ENCODE measurements at places on chromosomes 7 and 10. TPM values are rescaled to one million over a fixed set of nuclear protein-coding genes. Genes with fewer than 3 reads are reported as not detected.

BTBD16 gene
- total RNA-seq: 0.29 TPM

DNA sequence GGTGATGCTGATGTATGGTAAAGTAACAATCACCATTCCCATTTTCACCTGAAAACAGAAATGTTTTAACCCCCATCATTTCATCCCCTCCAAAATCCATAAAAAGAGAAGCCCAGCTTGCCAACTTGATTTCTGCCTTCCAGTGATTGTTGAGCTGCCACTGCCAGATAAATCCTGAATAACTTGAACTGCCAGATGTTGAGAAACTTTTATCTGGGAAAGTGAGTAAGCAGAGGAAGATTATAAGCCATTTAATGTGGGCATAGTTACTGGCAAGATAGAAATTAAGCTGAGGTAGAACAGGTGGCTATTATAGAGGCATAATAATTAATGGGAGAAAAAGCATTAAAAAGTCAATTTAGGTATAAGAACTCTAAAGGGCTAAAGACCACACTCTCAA is 534.1 kb downstream of the ANKRD7 start:
- DNase-seq: no peak

ZNF487 gene
- 6.4 TPM for total RNA-seq

DNA sequence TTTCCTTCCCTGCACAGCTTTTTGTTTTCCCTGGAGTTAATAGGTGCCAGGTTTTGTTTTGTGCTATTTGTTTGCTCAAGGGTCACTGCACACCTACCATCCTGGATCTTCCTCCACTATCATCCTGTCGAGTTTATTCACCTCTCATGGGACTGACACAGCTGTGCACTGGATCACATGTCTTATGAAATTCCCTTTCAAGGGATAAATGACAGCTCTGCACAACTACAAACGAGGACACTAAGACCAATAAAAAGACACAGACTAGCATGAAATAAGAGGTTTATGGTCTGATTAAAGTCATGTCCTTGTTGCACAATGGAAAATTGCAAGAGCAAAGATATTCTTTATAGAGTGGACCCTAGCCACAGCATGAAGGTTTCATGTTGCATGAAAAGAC is 76.7 kb upstream of the SFMBT2 start:
- no peak for DNase-seq

DNA sequence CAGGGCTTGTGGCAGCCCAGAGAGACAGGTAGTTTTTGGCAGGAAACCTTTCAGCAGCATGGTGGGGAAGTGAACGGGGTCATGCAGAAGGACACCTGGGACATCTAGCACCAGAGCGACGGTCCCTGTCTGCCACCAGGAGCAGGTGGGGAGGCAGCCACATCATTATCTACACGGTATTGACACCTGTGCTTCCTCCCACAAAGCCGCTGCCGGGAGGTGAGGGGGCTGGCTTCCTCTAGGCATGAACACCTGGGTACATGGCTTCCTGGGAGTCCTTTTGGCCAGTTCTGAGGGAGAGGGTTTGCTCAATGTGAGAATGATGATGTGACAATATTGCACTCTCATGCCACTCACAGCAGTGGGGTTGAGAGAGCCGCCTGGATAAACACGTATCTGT is 275.2 kb downstream of the ACTR3B start:
- no peak for DNase-seq

- no peak for DNase-seq
Measured at GRCh38 chr10:118865998-118866693, 111.4 kb upstream of the CACUL1 start.

BAIAP2L1 gene
- total RNA-seq: 28.0 TPM

DNA sequence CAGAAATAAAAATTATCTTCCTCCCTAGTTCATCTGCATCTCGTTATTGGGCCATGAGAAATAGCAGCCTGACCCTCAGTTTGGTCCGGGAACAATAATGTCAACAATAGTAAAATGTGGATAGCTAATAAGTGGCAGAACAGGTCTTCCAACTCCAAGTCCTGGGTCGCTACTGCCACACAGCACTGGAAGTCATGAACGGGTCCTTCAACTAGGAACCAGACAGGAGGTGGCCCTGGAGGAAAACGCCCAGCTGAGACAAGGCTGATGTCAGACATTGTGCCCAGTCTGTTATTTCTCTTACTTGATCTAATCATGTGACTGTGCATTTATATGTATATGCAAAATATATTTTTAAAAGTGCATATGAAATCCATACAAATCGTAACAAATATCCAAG is 51.8 kb downstream of the PYROXD2 start:
- no peak for DNase-seq

- no peak for DNase-seq
Measured at GRCh38 chr7:36875794-36876193, 151.5 kb upstream of the AOAH start.

DNA sequence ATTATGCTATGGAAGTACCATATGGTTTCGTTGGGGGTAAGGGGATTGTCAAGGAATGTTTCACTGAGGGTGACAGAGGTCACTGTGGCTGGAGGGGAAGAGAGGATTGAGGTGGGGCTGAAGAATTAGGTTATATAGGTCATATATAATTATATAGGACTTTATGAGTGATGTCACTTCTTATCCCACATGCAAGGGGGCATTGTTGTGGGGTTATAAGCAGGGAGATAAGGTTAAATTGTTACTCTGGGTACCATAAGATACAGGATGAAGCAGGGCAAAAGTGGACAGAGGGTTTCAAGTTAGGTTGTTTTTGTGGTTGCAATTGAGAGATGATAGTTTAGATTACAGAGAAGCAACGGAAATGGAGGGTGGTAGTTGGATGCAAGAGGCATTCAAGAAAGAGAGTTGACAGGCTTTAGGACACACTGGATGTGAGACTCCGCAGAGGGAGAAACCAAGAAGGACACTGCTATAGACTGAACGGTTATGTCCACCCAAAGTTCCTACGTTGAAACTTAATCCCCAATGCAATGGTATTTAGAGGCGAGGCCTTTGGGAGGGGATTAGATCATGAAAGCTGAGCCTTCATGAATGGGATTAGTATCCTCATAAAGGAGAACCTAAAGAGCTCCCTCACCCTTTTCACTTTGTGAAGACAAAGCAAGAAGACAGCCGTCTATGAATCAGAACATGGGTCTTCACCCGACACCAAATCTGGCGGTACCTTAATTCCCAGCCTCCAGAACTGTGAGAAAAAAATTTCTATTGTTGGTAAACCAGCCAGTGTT is 7.0 kb upstream of the PRR15 start:
- no peak for DNase-seq

GRCh38 chr7:54672519-54672918 is 86.5 kb downstream of the SEC61G start:
- DNase-seq: no peak

DNA sequence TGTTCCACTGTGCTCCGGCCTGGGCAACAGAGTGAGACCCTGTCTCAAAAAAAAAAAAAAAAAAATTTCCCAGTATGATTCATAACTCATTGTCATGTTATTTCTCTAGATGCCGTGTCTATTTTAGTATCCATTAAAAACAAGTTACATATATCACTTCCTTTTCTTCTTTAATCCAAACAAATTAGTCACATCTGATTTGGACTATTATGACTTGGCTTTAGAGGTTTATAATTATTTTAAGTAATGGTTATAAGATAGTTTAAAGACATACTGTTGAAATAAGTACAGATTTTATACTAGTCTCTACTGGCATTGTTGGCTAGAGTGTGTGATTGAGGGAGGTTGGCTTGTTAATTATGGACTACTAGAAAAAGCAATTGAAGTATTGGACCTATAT is 53.3 kb downstream of the ZMYND11 start:
- no peak for DNase-seq

GRCh38 chr10:130362308-130362761 is 226.1 kb downstream of the GLRX3 start:
- DNase-seq: peak; percentile 67

DNA sequence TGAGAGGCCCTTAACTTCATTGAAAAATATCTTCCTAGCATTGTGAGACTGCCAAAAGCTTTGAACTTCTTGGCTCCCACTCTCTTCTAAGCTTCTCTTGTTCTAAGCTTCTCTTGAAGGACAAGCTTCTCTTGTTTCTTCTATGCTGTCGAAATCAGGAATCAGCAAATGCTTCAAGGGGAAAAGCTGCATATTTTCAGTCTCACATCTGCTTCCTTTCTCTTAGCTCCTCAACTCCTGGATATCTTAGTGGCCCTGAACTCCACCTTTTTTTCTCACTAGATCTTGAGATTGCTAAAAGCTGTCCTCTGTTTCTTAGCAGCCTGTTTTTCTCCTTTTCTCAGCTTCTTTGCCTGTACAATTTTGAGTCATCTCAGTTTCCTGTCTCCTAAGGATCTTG is 73.0 kb downstream of the NEUROD6 start:
- DNase-seq: no peak

HBP1 gene
- total RNA-seq: 56.9 TPM

DNA sequence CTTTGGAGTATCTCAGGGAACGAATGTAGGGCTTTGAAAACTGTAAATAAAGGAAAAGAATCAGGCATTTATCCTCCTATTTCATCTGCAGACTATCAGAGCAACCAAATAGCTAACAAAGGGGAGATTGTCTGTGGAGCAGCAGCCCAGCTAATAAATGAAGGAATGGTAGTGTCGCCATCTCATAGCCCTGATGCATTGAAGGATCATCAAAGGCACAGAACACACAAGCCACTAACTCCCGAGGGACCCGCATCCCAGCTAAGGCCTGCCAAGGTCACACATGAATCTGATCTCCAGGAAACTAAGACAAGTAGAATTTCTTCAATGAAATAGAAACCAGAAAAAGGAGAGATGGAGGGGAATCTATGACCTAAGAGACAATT is 38.2 kb downstream of the CALML5 start:
- no peak for DNase-seq

DNA sequence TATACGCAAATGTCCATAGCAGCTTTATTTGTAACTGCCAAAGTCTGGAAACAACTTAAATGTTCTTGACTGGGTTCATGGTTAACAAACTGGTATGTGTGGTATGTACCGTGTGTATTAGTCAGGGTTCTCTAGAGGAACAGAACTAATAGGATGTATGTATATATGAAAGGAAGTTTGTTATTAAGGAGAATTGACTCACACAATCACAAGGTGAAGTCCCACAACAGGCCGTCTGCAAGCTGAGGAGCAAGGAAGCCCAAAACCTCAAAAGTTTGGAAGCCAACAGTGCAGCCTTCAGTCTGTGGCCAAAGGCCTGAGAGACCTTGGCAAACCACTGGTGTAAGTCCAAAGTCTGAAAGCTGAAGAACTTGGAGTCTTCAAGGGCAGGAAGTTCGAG is 66.8 kb downstream of the TMEM168 start:
- DNase-seq: no peak

FGFBP3 gene
- total RNA-seq: 9.6 TPM

CYP2C18 gene
- total RNA-seq: 1.8 TPM

DNA sequence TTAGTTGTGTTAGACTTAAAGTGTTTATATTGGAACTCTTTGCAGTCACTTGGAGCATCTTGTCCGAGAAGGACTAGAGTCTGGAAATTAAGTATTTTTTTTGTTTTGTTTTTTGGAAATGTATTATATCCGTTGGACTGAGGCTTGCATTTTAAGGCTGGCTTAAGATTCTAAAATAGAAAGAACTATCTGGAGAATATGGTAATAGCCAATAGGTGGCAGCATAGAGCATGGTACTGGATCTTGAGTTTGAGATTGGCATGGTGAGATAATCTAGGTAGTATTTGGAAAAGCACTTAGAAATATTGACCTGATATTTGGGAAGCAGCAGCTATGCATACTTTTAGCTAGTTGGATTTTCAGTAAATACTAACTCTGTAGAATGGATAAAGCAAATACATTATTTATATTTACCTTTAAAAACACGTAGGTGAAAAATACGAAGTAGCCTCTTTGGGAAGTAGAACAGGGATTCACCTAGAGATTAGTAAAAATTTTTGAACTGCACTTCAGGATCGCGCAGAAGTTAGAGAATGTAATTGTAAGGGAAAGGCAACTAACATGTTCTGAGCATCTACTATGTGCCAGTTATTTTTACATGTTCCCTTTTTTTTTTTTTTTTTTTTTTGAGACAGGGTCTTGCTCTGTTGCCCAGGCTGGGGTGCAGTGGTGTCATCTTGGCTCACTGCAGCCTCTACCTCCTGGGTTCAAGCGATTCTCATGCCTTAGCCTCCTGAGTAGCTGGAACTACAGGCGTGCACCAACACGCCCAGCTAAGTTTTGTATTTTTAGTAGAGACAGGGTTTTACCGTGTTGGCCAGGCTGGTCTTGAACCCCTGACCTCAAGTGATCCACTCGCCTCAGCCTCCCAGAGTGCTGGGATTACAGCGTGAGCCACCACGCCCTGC is 78.6 kb downstream of the LCOR start:
- DNase-seq: no peak

- no peak for DNase-seq
Measured at GRCh38 chr7:67773081-67773480, 776.4 kb downstream of the TYW1 start.

- DNase-seq: no peak
Measured at GRCh38 chr10:72013202-72013945, 49.2 kb downstream of the CHST3 start.

GRCh38 chr10:5890452-5890915 is 441 bp downstream of the FBH1 start:
- DNase-seq: no peak

- no peak for DNase-seq
Measured at GRCh38 chr10:110784198-110784597, 87.5 kb upstream of the PDCD4 start.
